ENCODE measurements at places on chromosomes 7 and 10.

DNA sequence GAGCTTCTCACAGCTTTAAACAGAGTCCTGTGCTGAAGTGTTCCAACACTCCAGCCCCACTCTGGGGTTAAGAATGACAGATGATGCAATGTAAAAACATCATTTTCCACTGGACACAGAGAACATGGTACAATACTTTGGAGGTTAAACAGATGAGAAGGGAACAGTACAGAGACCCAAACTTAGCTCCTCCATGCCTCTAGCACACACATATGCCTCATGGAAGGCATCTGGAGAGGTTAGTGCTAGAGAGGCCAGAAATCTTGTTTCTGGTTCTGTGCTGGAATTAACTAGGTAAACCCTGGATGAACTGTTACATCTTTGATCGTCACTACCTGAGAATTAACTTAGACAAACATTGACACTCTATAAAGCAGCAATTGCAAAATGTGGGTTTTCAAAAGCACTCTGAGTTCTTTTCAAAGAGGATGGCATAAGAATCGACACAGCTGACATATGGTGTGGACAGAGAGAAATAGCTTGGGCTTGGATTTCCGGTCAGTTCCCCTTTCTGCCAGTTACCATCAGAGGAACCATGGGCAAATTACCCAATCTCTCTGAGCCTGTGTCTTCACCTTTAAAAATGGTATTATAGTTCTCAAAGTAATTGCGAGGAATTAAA, 81.9 kb downstream of the KCNMA1 start:
- no peak for DNase-seq

DNA sequence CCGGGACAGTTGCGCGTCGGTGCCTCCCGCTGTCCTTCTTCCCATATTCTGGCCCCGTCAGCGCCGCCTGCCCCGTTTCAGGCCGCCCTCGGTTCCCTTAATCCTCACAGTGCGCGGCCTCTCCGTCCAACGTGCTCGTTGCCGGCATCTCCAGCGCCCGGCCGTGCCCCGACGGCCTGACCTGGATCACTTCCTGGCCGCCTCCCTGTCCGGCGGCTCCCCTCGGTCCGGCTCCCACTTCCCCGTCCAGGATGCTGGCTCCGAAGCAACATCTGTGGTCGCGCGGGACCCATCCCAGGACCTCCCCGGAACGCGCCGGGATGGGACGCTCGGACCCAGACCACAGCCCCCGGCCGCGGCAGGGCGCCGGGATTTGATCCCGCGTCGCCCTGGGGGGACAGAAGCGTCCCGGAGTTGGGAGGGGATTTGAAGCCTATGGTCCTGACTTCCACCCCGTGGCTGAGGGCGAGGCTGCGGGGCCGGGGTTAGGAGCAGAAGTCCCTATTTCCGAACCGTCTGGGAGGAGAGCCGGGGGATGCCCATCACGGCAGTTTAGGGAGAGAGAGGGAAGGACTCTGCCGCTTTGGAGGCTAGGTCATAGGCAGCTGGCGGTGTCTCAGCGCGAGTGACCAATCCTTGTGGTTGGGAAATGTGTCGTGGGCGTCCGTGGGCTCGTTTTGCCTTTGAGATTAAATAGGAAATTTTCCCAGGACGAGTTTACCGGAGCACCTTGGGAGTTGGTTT, 53.8 kb downstream of the KCTD7 start:
- no peak for DNase-seq

DNA sequence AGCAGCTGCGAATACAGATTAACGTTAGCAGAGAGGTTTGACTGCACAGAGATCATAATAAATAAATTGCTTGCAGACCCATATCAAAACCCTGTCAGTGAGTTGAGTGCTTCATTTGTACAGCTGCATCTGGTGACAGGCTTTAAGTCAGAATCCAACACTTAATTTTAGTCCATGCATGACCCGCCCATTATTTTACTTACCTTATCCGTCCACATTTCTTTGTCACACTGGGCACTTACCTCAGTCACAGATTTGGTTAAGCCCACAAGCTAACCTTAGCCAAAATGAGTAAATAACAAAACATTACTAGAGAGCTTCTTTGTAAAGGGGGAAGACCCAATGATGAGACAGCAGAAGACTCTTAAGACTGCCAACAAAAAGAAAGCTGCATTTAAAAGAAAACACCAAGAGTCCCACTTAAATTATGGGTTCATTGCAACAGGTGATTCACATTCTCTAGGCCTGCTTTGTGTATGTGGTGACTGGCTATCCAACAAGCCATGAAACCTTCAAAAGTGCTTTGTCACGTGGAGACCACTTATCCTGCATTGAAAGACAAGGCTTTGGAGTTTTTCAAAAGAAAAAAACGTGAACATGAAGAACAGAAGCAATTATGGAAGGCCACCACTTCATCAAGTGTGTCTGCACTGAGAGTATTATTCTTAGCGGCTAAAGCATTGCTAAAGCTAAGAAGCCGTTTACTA, 32.2 kb downstream of the PHTF2 start:
- no peak for DNase-seq

- DNase-seq: no peak
These were observed 97.7 kb upstream of the PDLIM1 start for GRCh38 chr10:95388539-95388938.

DNA sequence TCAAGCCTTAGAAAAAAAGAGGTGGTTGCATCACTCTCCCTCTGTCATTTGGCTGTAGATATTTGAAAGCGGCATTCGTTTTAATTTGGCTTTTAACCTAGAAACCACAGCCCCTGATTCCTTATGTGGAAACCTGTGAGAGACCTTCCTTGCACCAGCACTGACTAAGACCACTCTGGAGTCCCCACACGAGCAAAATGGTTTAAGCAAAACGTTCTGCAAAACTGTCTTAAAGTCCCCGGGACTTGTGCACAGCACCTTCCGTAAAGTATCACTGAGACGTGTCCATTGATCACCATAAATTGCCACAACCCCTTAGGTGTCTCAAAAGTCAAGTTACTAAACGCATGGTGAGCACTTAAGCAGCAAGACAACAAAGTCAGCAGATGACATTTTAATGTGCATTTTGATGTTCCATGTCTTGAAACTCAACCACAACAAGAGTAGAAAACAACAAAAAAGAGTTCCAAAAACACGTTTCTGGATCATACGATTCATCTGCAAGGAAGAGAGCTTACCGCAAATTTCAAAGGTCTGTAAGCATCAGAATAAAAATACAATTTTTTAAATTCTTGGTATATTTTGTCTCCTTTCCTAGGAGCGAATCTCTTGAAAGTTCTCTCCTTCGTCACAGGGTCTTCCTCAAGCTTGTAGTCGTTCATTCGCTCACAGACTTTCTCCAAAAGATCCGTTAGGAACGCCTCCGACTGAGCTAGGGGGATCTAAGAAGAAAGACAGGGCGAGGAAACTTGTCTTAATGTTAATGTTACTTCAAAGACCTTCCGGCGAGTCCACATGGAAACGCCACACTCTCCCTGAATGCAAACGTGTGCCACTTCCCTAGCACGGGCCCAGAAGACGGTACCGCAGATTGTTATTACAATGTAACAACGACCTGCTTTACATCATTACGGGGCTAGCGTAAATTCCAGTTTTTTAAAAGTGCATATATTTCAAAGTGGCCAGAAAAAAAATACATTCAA, 37.7 kb downstream of the CNPY1 start:
- no peak for DNase-seq

GRCh38 chr7:36925207-36925606, 200.9 kb upstream of the AOAH start:
- DNase-seq: no peak

- DNase-seq: no peak
These were observed 4.4 kb upstream of the FZD9 start for GRCh38 chr7:73429215-73429614.

DNA sequence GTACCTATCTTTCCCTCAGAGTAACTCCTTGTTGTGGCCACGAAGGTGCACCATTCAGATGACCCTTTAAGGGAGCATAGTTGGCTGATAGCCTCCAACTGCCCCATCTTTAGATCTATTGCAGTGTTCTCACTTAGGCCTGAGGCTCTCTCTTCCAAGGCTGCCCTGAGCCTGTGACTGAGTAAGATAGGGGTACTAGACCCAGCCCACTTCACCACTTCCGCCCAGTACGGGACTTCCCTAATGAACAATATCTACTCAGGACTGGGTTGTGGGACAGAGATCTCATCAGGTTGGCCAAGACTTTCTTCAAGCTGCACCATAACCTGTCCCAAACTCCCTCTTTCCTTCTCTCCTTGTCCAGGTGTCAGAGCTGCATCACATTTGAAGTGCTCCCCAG, 5.7 kb upstream of the GNAI1 start:
- no peak for DNase-seq

- DNase-seq: no peak
These were observed 42.9 kb downstream of the CSGALNACT2 start for GRCh38 chr10:43181146-43181545.

GRCh38 chr7:142813226-142813625, 41.6 kb upstream of the EPHB6 start:
- no peak for DNase-seq

- no peak for DNase-seq
These were observed 47.0 kb downstream of the GDI2 start for GRCh38 chr10:5766189-5766588.

DNA sequence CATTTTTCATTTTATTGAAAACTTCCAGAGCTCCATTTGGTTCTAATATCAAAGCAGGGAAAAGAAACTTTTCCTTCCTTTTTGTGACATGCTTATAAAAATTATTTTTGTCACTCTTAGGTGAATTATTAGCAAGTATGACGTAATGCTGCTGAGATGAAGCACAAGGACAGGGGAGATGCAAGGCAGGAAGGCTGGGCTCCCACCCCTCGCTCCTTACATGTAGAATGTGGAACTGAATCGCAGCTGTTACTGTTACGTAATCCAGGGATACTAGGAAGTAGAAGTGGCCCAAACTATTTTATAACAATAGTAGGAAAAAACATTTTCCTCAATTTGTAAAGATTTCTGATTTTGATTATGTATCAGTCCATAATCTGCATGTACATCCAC, 17.1 kb upstream of the GTPBP4 start:
- no peak for DNase-seq

GRCh38 chr7:32298408-32299132, 191.6 kb downstream of the LSM5 start:
- DNase-seq: no peak

DNA sequence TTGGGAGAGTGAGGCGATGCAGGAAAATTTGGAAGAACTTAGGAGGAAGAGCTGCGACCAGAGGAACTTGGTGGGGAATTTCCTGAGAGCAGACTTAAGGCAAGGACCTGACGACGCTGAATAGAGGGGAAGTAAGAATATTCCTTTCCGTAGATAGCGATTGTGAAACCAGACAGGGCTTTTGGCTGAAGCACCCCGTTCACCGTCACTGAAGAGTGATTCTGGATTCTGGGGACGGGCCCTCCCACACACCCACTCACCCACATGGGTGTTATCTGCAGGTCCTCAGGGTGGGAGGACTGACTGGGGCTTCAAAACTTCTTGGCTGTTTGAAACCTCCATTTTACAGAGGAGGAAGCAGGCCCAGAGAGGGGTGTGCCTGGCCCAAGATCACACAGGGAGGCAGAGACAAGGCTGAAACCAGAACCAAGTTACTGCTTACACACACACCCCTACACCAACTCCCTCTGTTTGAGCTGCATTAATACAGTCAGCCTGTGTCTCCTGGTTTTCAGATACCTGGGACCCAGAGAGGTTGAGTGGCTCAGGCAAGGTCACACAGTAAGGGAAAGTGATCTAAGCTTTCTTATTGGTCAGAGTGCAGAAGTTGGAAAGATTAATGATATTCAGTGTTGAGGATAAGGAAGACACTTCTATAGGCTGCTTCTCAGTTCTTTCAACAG, 37.2 kb upstream of the CDH23 start:
- no peak for DNase-seq

DNA sequence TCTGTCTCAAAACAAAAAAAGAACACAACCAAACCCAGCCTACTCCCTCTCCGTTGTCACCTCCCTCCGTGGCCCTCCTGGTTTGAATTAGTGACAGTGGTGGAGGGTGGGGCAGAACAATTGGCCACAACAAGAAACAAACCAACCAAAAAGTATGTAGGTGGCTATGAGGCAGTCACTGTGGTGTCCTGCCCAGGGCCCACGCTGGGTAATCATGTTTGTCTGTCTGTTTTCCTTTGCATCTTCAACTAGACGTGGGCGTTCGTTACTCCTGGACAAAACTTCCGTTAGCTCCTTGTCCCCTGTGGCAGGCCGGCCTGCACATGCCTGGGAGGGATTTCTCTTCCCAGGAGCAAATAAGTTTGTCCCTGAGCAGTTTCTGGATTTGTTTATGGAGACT, 78.4 kb downstream of the XRCC2 start:
- DNase-seq: no peak

GRCh38 chr10:83538047-83538446, 601.3 kb upstream of the GHITM start:
- no peak for DNase-seq

- no peak for DNase-seq
These were observed 173.0 kb upstream of the RHEB start for GRCh38 chr7:151692721-151693120.

DNA sequence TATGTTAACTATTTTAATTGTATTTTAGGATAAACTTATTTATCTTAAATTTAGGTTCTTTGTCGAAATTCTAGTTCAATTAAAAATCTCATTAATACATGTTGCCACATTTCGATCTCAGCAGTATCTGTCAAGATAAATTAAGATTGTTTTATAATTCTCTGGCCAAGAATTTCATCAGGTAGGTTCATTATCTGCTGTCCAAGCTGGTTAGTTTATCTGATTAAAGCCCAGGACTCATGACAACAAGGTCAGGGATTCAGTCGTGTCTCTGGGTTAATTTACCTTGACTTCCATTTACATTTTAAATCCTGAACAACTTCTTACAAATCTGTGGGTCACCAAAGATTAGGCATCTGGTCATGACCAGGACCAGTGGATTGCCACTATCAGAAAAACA, 7.6 kb downstream of the STEAP4 start:
- no peak for DNase-seq

- no peak for DNase-seq
These were observed 168.0 kb upstream of the AHR start for GRCh38 chr7:17130281-17131059.

- no peak for DNase-seq
These were observed 47.9 kb upstream of the FAM20C start for GRCh38 chr7:144454-144826.

DNA sequence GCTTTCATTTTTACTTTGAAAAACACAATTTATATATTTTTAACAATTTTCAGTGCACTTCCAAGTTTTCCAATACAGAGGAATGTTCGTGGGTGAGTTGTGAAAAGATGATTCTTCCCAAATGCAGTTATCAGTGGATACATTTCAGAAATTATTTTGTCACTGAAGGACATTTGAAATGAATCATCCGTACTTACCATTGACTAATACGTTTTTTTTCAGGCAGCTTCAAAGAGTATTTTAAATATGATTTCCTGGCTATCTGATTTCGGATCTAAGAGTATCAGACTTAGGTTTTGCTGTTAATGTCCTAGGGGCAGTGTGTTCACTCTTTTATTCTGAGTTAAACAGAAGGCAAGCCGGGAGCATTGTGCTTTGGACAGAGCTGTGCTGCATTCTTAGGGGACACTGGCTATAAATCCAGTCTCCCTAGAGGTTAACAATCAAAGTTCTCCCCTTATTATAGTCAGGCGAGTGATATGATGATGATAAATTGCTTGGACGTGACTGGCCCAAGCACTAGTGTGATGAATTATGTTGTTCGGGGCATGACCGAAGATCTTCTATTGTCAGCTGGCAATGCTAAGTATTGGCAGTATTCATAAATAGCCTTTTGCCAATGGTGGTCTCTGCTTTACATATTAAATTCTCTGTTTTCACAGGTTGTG, 4.5 kb downstream of the PTER start:
- DNase-seq: no peak

All from stimulated activated CD8-positive, alpha-beta memory T cell treated with anti-CD3 and anti-CD28 coated beads, Interleukin-15, amount 100 ng/mL, for 48 hours (primary cell).